NCI-H510A (cell line): ENCODE measurements at places on chromosomes 2 and 18.

GRCh38 chr18:24395049-24395795 is 2.4 kb downstream of the OSBPL1A start:
- DNase-seq, result no peak

GRCh38 chr2:70673041-70673647 is 94.9 kb downstream of the ADD2 start:
- peak; percentile 17 for DNase-seq

DNA sequence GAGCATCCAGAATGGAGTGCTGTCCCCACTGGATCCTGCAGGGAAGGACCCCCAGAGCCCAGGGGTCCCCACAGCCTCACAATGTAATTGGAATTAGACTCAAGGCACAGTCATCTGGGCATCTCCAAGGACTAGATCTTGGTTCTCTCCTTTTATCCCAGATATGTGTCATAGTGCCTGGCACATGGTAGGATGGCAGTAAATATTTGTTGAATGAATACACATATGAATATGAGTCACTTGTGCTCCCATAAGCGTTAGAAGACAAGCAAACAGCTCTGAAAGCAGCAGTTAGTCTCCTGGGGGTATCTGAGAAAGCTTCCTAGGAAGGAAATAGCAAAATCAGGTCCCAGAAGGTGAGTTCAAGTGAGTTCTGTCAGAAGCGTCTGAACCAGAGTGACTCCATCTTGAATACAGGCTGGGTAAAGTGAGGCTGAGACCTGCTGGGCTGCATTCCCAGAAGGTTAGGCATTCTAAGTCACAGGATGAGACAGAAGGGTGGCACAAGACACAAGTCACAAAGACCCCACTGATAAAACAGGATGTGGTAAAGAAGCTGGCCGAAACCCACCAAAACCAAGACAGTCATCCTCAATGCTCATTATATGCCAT is 234.1 kb upstream of the ID2 start:
- DNase-seq, result no peak

- DNase-seq, result no peak
Measured at GRCh38 chr2:207746131-207746530, 23.6 kb downstream of the FZD5 start.

DNA sequence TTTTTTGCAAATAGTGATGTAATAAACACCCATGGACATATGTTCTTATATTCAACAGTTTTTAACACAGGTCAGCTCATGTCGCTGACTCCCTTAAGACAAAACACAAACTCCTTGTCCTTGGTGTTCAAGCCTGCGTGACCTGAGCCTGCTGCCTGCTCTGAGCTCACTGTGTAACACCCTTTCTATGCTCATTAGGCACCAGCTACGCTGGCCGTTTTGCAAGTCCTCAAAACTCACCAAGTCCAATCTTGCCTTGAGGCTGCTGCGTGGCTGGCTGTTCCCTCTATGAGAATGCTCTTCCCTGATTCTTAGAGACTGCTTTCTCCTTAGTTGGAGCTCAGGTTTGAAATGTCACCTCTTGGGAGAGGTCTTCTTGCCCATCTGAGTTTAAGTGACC is 100.5 kb upstream of the GLI2 start:
- DNase-seq, result no peak

GRCh38 chr2:3430172-3430571 is 50.7 kb downstream of the TRAPPC12 start:
- no peak for DNase-seq
